ENCODE measurements at places on chromosomes 6 and 20.

- no peak for DNase-seq
These were observed 66.5 kb downstream of the PSMG4 start for GRCh38 chr6:3325210-3325609.

- DNase-seq: no peak
These were observed 377.0 kb downstream of the BMP2 start for GRCh38 chr20:7144464-7144863.

GRCh38 chr6:37525460-37526357 is 26.0 kb upstream of the CCDC167 start:
- DNase-seq: no peak

GRCh38 chr20:33372993-33373441 is 28.3 kb downstream of the CDK5RAP1 start:
- no peak for DNase-seq

DNA sequence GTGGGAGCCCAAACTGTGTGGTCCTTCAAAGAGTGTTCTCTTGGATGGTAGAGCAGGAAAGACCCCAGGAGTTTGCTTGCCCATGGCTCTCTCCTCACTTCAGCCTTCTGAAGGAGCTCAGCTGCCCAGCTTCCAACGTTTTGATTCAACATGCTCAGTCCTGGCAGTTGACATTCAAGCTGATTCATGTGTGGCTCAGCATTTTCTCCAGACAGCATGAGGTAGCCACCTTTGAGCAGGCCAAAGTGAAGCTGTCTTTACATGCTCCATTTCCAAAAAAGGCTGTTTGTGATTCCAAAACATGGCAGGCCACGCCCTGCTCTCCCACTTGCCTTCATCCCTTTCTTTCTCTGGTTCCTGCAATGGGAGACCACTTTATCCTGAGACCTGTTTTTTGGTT is 280.2 kb downstream of the TBC1D7 start:
- no peak for DNase-seq

- no peak for DNase-seq
These were observed 21.7 kb downstream of the RIPK1 start for GRCh38 chr6:3090013-3090412.

DNA sequence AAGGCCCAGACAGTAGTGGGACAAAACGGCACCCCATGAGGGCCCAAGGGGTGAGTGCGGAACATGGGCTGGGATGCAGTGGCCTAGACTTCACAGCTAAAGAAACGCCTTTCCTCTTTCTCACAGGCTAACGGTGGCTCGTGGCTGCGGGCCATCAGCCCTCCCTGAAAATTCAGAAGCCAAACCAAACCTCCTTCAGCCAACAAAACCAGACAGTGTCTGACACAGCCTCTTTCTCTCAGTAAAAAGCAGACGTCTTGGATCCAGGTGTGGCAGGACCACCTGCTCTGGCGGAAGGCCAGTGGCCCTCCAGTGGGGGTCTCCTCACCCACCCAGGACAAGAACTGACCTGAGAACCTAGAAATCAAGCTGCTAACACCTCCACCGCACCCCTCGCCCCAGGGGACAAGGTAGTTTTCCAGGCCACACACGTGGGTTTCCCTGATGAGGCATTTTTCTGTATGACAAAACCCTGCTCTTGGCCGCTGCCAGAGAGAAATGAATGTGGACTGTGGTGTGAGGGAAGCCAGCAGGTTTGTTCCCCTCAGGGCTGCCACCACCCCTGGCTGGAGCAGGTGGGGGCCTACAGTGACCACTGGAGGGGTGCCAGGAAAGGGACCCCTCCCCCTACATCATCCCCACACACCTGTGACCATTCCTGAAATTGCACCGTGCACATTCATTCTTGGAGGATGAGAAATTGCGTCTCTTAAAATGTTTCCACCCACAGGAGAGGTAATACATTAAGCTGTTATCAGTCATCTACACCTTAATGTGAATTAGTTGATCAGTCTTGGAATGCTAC is 76.8 kb upstream of the PIM1 start:
- DNase-seq: peak; percentile 29

DNA sequence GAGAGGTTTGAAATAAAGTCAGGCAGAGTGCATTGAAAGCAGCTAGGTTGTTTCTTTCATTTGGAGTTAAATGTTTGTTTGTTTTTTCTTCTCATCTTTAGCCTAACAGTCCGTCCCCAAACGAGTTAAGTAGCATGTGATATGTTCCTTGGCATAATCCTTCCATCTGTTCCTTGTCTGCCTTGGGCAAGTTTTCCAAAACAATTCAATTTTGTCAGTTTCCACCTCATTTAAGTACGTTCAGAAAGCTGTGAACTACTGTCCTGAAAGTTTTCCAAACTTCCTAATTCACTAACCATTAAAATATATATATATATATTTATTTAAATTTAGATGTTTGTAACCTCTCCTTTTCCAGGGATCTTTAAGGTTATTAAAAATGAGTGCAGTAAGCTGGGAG is 61.8 kb upstream of the HDAC2 start:
- DNase-seq: no peak

GRCh38 chr6:131061751-131062119 is 1.3 kb downstream of the EPB41L2 start:
- no peak for DNase-seq

GRCh38 chr6:20660534-20660933 is 126.3 kb downstream of the CDKAL1 start:
- no peak for DNase-seq

DNA sequence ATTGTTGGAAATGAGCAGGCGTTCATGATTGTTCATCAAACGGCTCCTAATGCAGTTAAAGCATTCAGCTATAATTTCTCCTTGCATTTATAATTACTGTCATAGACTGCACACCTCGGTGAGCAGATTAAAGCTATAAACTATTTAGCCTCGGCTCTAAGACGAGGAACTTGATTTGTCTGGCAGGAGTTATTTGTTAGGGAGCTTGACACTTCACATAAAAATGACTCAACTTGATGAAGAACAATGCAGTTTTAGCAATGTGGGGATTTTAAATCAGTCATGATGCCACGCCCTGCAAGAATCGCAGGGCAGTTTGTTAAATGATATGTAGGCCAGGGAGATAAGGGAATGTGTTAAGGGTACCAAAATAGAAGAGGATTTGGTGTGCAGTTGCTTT is 290.2 kb downstream of the TSHZ2 start:
- DNase-seq: no peak

GRCh38 chr6:34834789-34835518 is 43.1 kb downstream of the BLTP3A start:
- no peak for DNase-seq

GRCh38 chr6:162688751-162689345 is 38.7 kb downstream of the PRKN start:
- DNase-seq: no peak

DNA sequence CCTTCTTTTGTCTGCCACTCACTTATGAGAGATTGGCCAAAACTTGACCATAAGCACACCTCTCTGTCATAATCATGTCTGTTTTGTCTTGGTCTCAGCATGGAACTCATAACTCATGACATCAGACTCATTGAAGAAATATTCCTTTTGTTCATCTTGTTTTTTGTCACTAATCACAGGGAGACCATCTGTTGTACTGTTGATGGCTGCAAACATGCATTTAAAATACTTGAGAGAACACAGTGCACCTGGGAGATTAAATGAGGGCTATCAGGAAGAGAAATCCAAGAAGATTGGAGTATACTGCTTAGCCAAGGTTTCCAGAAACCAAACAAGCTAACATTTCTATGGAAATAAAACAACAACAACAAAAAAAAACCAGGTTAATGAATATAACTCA is 689.7 kb downstream of the EPM2A start:
- no peak for DNase-seq

- no peak for DNase-seq
These were observed 256.5 kb downstream of the TRDN start for GRCh38 chr6:123380257-123380656.

DNA sequence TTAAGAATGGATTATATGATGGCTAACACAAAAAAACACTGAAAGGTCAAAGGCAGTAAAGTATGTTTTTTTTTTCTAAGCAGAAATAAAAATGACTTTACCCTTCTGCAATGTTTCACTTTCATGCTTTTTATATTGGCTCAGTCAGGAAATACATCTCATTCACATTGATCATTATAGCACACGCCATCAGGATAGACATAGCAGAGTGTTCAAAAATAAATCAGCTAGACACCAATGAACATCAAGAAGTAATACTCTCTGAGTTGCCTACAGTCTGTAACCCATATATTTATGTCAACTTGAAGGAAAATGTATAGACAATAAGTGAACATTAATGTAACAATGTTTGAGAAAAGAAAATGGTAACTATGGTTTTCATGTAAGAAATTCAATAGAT is 535.2 kb upstream of the EPHA7 start:
- DNase-seq: no peak

DNA sequence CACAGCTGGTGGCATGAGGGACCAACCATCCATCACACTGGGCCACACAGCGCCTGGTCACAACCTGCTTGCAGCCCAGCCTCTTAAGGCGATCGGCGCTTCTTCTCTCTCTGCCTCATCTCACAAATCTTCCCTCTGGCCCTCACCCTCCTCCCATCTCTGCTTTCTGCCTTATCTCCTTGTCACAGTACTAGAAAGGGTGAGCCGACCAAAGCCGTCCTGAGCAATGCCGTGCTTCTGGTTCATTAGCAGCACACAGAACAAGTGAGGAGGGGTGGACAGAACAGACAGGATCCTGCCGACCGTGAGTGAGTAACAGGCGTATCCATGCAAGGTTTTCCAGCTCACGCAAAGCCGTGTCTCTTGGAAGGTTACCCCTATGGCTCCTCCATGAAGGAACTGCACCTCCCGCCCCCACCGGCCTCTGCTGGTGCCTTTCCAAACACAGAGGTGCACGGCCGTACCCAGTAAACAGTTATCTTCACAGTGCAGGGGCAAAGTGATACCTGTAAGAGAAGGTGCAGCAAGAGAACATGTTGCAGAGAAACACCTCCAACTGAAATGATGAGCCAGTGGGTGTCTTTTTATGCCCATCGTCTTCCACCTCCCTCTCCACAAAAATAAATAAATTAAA is 331.7 kb downstream of the FARS2 start:
- no peak for DNase-seq

DNA sequence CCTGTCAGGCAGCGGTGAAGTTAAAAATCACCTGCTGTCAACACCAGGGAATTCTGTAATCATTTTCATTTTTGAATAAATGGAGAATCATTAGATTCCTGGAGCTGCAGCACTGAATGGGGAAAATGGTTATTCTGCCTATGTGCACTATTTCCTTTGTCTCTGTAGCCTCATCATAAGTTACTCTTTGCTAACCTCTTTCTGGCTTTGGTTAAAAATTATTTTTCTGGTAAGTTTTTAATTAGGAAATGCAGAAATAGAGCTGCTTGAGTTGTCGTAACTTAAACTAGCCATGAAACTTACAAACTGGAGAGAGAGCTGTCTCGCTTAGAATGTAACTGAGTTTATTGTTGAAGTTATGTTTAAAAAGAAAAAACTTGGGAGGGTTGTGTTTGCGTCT is 28.8 kb downstream of the ZFAND3 start:
- no peak for DNase-seq

DNA sequence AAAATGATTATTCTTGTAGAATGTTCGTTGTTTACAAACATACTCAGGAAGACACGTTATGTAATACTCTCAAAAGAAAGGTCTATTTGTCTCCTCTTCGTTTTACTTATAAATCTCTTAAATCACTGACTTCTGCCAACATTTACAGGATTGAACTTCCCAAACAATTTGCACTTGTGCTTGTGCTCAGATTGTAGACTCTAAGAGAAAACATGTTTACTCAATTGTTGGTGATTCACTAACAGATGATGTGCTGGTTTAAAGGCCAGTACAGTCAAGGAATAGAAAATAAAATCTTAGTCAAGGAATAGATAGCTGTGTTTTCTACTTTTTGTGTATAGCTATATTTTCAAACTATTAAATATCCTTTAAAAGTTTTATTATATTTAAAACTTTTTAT is 172.8 kb downstream of the GJA1 start:
- DNase-seq: no peak

GRCh38 chr6:143501851-143502250 is 9.7 kb downstream of the FUCA2 start:
- DNase-seq: no peak

- DNase-seq: no peak
These were observed 45.6 kb downstream of the TGM2 start for GRCh38 chr20:38119446-38119845.

GRCh38 chr6:6922166-6922565 is 185.6 kb upstream of the RREB1 start:
- no peak for DNase-seq

GRCh38 chr6:33952016-33952415 is 148.2 kb upstream of the MLN start:
- DNase-seq: no peak

GRCh38 chr6:41222513-41222912 is 5.6 kb upstream of the TREML4 start:
- no peak for DNase-seq

- no peak for DNase-seq
These were observed 19.4 kb upstream of the TRERF1 start for GRCh38 chr6:42471142-42471541.

DNA sequence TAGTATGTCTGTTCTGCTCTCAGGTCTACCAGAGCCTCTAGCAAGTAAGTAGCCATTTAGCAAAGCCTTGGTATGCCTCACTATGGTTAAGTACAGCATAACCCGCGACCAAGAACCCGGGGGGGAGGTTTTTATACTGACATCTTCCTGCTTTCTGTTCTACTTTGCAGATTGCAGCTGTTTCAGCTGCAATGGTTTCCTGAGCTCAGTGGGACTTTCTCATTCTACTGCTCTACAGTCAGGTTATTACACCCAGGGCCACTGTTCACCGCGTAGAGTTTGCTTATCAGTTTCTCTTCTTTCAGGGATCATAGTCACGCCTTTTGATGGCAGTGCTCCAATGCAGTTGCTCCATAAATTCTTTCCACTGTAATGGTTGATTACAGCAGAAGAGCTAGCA is 631.3 kb downstream of the TFAP2A start:
- DNase-seq: no peak

DNA sequence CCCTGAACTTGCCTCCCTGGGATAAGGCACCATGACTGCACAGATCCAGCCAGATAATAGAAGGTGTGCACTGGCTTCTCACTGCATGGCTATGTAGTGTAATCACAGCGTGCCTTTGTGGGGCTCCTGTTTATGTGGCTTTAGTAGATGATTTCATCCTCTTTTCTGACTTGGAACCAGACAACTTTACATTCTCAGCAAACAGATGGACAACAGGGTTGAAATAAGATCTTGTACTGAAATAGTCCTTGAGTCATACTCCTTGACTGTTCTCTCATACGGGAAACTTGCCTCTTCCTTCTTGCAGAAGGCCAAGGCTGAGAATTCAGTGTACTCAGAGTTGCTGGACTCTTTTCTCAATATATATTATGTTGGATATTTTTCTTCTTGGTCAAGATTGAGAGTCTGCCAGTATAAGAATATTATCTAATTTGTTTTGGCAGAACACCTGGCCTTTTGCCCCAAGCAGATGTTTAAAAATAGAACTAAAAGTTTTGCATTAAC is 25.0 kb upstream of the RNF144B start:
- no peak for DNase-seq
